ENCODE measurements at places on chromosomes 12 and 14. TPM values are rescaled to one million over a fixed set of nuclear protein-coding genes. Genes with fewer than 3 reads are reported as not detected.

- H3K27me3 ChIP-seq: peaks cover 9% of the 10 kb centered on the region
- no peaks in the 10 kb centered on the region for H3K36me3 ChIP-seq
- no peak for DNase-seq
- no peaks in the 10 kb centered on the region for H3K4me1 ChIP-seq
Measured at GRCh38 chr12:47946413-47947323, 16.7 kb upstream of the TMEM106C start.

GRCh38 chr12:53561590-53561953 is 54.3 kb upstream of the NPFF start:
- no peak overlapping the region for H3K4me3 ChIP-seq
- peaks cover 18% of the 10 kb centered on the region for H3K4me1 ChIP-seq
- H3K27ac ChIP-seq: no peak overlapping the region
- no peaks in the 10 kb centered on the region for H3K27me3 ChIP-seq
- H3K36me3 ChIP-seq: peaks cover 4% of the 10 kb centered on the region

TOMM20L gene
- total RNA-seq: not detected

DNAH10 gene
- total RNA-seq: 0.65 TPM

DNA sequence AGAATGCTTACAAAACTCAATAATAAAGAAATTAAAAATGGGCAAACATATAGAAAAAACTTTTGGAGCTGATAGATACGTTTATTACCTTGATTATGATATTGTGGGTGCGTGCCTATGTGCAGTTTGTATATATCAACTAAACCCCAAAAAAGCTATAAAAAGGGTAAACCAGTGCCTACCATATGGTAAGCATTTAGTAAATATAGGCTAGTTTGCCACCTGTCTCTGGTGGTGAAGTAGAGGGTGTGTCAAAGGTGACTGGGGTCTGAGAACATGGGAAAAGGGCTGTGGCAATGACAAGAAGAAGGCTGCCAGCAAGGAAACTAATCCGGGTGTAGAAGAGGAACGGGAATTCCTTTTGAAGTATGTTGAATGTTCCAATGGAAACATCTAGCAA is 18.3 kb downstream of the GALNT8 start:
- H3K36me3 ChIP-seq: no peaks in the 10 kb centered on the region
- H3K27ac ChIP-seq: no peak overlapping the region

DNA sequence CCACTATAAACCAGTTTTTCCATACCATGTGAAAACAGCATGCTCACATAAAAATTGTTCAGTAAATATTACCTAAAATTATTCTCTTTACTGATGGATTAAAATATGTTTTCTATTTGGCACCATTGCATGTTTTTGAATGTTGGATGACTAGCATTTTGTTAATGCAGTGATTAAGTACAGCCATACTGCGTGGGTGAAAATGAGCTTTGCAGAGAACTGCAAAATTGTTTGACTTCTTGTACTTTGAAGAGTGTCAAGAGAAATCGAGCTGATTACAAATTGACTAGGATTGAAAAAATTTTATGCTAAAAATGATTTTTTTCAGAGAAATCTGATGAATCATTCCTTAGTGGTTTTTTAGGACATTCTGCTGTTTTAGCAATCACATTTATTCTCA is 452.9 kb downstream of the RPL10L start:
- no peaks in the 10 kb centered on the region for H3K27me3 ChIP-seq
- H3K27ac ChIP-seq: no peak overlapping the region
- H3K4me1 ChIP-seq: no peaks in the 10 kb centered on the region
- no peak for DNase-seq
- H3K4me3 ChIP-seq: no peak overlapping the region
- H3K36me3 ChIP-seq: no peaks in the 10 kb centered on the region

DNA sequence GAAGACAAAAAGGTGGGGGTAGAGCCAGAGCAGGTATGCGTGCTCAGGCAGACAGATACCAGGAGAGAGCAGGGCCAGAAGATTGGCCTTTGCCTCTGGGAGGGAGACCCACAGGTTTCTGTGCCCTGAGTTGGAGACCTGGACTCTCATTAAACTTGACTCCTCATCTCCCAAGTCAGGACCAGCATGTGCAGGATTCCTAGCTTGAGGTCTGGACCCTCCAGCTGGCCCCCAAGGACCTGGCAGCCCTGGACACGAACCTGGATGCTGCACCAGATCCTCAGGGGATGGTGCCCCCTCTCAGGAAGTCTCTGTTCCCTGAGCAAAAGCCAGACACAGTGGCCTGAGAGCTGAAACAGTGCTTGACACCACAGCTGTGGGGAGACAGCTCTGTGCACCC is 10.5 kb upstream of the KRT73 start:
- no peak for DNase-seq
- no peaks in the 10 kb centered on the region for H3K36me3 ChIP-seq
- H3K4me1 ChIP-seq: peaks cover 90% of the 10 kb centered on the region
- no peak overlapping the region for H3K4me3 ChIP-seq
- no peaks in the 10 kb centered on the region for H3K27me3 ChIP-seq
- H3K27ac ChIP-seq: peak overlapping the region; percentile 8
